ENCODE measurements at places on chromosomes 5 and 9. TPM values are rescaled to one million over a fixed set of nuclear protein-coding genes. Genes with fewer than 3 reads are reported as not detected.

The GGTA1 gene
- total RNA-seq = 0.14 TPM

The ZBTB26 gene
- 0.56 TPM for total RNA-seq

The GLRA1 gene
- not detected for total RNA-seq

The PRRX2 gene
- total RNA-seq = 1.2 TPM

The TXNDC8 gene
- not detected for total RNA-seq

The GRIN3A gene
- not detected for total RNA-seq

The TRIO gene
- total RNA-seq = 32.7 TPM

The FOXD4 gene
- total RNA-seq = 0.21 TPM

The MAMDC2 gene
- 1.8 TPM for total RNA-seq

The IFNA21 gene
- not detected for total RNA-seq
